ENCODE measurements at places on chromosomes 4 and X.

DNA sequence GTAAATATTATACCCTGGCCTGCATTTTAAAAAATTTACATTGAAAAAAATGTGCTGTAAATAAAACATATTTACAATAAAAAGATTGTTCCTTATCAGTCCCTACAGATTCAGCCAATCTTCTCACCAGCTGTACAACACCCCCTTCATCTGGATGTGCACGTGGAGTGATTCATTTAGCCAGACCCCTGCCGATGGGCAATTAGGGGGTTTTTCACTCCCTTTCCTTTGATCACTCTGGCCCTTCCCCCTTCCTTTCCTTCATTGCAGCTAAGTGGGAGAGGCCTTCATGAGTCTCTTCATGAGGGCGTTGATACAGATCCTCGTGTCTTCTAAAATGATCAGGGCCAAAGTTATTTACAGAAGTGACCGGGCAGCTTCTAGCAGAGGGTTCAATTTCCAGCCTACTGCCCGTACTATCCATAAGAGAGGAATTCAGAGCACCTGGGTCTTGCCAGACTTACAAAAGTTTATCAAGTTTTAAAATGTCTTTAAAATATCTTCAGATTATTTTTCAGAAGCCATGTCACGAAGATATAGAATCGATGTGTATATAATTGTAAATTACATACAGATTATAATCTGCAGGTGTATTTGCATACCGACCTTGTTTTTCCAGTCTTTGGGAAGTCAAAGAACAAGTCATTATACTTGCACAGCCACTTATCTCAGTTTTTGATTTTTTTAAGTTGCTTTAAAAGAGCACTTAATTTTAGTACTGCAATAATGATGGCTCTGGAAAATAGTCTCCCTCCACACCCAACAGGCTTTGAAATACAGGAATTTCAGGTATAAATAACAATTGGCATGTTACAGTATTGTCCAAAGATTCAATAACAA, 21.4 kb upstream of the RASL11B start:
- no peak for DNase-seq

DNA sequence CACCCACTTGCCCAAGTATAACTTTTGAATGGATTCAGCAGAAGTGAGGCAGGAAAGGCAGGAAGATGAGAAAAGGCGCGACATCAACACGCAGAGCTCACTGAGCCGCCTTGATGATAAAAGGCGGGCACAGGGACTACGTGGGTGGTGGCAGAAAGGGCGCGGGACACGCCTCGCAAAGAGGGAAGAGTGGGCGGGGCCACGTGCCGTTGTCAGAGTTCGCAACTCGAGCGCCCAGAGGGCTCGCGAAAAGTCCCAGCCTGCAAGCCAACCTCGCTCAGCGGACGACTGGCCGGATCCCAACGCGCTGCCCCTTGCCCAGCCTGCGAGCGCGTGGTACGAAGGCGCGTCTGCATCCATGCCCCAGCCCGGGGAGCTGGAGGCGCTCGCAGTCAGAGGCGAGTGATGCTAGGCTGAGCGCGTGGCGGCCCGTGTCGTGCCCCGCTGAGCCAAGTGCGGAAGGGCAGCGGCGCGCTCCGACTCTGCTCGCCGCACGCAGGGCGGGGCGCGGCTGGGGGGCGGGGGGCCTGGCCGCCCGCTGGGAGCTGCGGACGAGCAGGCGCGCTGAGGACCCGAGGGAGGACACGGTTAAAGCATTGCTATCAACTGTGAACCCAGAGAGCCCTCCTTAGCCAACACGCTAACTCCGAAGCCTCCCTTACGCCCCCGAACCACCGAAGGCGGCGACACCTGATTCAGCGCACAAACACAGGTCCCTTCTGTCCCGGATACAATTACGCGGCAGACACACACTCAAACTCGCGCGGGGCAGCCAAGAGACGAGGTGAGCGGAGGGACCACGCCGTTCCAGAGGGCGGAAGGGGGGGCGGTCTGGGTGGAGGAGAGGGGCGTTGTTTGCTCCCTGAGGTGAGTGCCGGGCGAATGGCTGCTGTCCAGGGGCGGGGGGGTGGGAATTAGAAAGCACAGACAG, at the start of gene UGT8:
Gene UGT8 (plus strand): TSS at position 617 of the 931 bp plus-strand sequence. CDS start 24,074 bp downstream, outside the sequence.
- DNase-seq = peak; percentile 72

DNA sequence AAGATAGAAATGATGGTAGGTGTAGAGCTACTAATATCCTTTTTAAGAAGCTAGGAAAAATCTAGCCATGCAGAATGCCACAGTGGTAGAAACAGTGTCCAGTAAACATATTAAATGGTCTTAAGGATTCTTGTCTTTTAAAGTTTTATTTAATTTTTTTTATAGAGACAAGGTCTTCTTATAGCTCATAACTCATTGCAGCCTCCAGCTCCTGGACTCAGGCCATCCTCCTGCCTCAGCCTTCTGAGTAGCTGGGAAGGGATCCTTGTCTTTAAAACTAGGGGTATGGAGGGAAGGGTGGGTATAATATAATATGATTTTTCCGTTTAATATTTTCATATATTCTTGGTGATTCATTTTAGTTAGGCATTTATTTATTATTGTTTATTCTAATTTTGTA, 3.8 kb downstream of the TMEM165 start:
- DNase-seq = no peak

DNA sequence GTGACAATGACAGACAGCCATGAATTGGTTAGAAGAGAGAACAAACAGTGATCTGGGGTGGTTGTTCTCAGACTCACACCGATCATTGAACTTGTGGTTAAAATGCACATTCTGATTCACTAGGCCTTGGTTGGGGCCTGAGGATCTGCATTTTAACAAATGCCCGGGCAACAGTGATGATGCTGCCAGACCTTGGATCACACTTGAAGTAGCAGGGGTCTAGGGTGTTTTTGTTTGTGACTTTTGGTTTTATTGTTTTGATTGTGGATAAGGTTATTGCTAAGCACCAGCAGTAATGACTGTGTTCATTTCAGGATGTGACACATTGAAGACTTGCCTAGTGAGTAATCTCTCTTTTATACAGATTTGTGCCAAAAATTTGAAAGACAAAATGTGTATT, 36.5 kb downstream of the TXLNG start:
- DNase-seq = peak; percentile 45

- DNase-seq = no peak
Observed at GRCh38 chrX:119672426-119672825, 20.5 kb downstream of the SEPTIN6 start.

DNA sequence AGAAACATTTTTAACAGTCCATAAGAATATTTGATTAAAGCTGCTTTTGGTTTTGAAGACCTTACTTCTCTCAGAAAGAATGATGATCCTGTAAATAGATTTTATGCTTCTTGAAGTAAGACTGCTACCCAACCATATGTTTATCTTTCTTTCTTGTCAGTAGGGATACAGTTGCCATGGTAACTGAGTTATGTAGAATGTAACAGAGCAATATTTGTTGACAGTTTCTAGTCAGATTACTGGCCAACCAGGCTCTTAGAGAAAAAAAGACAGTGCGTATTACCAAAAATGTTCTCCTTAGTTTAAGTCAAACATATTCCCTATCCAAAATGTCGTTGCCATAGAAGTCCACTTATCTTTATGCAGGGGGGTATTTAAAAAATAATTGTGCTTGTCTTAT, 456.8 kb downstream of the PRR32 start:
- no peak for DNase-seq

- DNase-seq = no peak
Observed at GRCh38 chrX:40157228-40158035, 59.7 kb upstream of the BCOR start.

- peak; percentile 2 for DNase-seq
Observed at GRCh38 chrX:3811331-3812311, 98.2 kb upstream of the PRKX start.

GRCh38 chrX:33465137-33465536, 253.8 kb upstream of the DMD start:
- DNase-seq = no peak

DNA sequence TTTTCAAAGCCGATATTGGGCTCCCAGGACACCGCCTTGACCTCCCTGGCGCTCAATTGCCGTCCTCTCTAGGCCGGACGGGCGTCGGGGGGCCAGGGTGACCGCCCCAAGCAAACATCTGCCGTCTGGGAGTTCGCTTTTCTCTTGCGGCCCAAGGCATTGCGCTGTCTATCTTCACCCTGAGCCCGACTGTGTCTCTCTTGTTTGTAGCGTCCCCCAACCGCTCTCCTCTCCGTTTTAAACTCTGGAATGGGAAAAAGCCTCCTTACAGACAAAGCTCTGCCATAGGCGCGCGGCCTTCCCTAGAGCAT, 551 bp upstream of the ARX start:
- no peak for DNase-seq

GRCh38 chr4:791898-792625, 33.9 kb downstream of the CPLX1 start:
- DNase-seq = no peak

- no peak for DNase-seq
Observed at GRCh38 chrX:64996805-64997204, 20.6 kb upstream of the ZC4H2 start.

GRCh38 chr4:41132055-41132683, 82.2 kb downstream of the APBB2 start:
- DNase-seq = no peak

DNA sequence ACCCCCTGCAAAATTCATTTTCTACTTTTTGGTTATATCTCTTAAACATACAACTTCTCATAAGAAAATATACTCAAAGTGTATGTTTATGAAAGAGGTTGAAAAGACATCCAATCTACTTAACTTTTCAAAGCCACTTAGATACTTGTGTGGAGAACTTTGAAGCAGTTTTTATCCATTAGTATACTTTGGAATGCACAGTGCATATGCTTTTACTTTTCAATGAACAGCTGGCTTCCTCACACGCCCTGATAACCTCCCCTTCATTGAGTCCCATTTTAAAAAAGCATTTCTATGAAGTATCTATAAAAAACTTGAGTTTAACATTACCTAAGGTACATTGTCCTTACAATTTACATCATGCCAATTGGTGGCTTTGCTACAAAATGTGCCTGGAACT, 73.8 kb downstream of the VEGFC start:
- no peak for DNase-seq

GRCh38 chrX:9595174-9595573, 130.3 kb downstream of the TBL1X start:
- no peak for DNase-seq

GRCh38 chrX:49972328-49972860, 50.0 kb downstream of the CLCN5 start:
- DNase-seq = no peak

DNA sequence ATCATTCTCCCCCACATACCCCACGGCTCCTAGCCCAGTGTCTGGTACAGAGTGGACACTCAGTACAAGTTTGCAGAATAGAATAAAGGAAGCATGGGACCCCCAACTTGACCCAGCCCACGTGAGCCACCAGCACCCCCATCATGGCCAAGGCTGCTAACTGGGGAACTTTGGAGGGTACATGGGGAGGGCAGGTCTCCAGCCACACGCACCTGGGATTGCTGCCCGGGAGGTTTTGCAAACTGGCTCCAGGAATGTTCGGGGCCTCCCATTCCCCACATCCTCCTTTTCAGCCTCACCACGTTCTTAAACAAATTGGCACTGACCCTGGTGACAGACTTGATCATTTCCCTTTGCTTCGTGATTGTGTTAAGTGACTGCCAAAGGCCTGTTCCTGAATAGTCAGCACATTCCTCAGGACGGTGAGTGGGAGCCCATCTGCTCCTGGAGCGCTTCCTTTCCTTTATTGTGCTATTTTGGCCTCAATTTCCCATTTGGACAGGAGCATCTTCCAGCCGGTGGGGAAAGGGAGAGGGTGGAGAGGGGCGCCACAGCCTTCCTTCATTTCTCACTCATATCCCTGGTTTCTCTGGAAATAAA, 18.7 kb upstream of the XPNPEP2 start:
- no peak for DNase-seq

DNA sequence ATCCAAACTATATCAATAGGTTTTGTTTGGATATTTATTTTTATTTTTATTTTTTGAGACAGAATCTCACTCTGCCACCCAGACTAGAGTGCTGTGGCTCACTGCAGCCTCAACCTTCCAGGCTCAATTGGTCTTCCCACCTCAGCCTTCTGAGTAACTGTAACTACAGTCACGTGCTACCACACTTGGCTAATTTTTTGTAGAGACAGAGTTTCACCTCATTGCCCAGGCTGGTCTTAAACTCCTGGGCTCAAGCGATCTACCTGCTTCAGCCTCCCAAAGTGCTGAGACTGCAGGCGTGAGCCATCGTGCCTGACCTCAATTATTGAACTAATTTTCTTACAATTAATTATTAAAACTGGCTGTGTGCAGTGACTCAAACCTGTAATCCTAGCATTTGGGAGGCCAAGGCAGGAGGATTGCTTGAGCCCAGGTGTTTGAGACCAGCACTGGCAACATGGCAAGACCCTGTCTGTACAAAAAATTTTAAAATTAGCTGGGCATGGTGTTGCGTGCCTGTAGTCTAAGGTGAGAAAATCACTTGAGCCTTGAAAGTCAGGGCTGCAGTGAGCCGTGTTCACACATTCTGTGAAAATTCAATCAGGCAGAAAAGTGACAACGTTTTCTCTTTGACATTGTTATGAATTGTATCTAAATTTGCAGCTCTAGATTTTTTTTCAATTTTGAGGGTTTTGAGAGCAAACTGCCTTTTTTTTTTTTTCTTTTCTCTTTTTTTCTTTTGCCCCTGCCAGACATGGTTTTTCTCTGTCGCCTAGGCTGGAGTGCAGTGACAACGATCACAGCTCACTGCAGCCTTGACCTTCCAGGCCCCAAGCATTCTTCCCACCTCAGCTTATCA, 66.0 kb downstream of the UBE2K start:
- DNase-seq = no peak

DNA sequence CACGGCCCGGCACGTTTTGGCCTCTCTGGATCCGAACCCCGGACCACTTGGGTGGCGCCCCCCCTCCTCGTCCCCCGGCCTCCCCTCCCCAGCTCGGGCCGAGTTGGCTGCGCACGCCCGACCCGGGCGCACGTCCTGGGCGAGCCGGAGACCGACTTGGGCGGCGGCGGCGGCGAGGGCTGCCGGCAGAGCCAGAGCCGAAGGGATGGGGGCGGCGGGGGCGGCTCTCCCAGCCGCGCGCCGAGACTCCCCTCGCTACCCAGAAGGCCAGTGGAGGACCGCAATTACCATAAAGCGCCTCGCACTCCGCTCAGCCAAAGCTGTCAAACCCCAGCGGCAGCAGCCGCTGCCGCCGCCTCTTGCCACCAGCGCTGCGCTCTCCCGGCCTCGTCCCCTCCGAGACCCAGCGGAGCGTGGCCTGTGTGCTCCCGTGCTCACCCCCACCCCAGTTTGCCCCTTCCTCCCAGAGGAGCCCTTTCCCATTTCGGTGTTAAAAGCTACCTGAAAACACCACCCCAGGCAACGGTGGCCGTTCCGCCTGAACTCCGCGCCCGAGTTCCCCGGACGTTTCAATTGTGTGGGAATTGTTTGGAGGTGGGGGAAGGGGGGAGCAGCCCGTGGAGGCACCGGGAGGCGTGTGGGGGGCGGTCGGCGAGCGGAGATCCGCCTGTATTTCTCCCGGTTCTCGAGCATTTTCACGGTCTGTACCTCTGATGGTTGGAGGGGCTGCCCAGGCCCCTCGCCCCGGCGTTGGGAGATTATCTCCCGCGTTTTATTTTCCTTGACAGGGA, 701 bp upstream of the BCOR start:
- peak; percentile 1 for DNase-seq

GRCh38 chr4:128329638-128330037, 42.0 kb upstream of the PGRMC2 start:
- DNase-seq = no peak

- no peak for DNase-seq
Observed at GRCh38 chr4:99816545-99817308, at the start of gene DAPP1. Gene DAPP1, plus strand, starts transcription at chr4:99816827. Its CDS starts 87 bp downstream, at chr4:99816914.

Measured in SW 1271 (cell line).